Gastrocnemius medialis (tissue), 4 donors: ENCODE measurements at places on chromosomes 13 and 19.

- DNase-seq: no peak
Observed at GRCh38 chr13:37448153-37448552, 150.4 kb downstream of the POSTN start.

GRCh38 chr19:12891553-12892021 is 627 bp downstream of the GCDH start:
- DNase-seq: no peak

DNA sequence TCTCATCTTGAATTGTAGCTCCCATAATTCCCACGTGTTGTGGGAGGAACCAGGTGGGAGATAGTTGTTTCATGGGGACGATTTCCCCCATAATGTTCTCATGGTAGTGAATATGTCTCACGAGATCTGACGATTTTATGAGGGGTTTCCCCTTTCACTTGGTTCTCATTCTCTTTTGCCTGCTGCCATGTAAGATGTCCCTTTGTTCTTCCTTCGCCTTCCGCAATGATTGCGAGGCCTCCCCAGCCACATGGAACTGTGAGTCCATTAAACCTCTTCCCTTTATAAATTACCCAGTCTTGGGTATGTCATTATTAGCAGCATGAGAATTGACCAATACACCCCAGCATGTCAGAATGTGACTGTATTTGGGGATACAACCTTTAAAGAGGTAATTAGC is 3.9 kb upstream of the FPR1 start:
- DNase-seq: no peak

GRCh38 chr19:2610637-2611482 is 91.6 kb downstream of the GNG7 start:
- peak; percentile 80 for DNase-seq

DNA sequence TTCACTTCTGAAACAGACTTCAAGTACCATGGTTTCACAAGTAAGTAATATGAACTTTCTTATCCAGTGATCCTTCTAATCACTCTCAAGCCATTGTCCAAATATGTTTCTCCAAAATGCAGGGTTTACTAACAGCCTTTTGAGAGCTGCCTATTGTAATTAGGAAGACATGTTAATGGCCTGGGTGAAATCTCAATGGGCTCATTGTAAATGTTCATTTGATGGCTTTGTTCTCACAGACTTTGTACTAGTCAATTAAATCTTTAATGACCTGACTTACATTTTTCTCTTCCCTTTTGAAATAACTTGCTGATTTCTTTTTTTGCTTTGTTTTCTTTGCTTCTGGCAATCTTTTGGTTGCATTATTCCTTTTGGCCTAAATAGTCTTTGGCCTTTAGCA is 444.8 kb downstream of the LIG4 start:
- no peak for DNase-seq

- no peak for DNase-seq
Observed at GRCh38 chr13:42484386-42484785, 89.6 kb upstream of the TNFSF11 start.

DNA sequence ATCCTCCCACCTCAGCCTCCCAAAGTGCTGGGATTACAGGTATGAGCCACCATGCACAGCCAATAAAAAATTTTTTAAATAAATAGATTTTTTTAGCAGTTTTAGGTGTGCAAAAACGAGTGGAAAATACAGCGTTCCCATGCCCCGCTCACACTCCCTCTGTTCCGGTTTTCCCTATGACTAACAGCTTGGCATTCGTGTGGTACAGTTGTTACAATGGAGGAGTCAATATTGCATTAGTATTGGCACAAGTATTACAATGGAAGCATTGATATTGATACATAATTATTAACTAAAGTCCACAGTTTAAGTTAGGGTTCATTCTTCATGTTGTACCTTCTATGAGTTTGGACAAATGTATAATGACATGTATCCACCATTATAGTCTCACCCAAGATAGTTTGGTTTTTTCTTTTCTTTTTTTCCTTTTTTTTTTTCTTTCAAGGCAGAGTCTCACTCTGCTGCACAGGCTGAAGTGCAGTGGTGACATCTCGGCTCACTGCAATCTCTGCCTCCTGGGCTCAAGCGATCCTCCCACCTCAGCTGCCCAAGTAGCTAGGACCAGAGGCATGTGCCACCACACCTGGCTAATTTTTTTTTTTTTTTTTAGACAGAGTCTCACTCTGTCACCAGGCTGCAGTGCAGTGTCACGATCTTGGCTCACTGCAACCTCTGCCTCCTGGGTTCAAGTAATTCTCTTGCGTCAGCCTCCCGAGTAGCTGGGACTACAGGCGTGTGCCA is 15.4 kb upstream of the RAB20 start:
- no peak for DNase-seq

- no peak for DNase-seq
Observed at GRCh38 chr13:29484236-29484635, 111.3 kb downstream of the SLC7A1 start.

GRCh38 chr19:15038294-15038693 is 11.0 kb upstream of the CASP14 start:
- DNase-seq: peak; percentile 64

DNA sequence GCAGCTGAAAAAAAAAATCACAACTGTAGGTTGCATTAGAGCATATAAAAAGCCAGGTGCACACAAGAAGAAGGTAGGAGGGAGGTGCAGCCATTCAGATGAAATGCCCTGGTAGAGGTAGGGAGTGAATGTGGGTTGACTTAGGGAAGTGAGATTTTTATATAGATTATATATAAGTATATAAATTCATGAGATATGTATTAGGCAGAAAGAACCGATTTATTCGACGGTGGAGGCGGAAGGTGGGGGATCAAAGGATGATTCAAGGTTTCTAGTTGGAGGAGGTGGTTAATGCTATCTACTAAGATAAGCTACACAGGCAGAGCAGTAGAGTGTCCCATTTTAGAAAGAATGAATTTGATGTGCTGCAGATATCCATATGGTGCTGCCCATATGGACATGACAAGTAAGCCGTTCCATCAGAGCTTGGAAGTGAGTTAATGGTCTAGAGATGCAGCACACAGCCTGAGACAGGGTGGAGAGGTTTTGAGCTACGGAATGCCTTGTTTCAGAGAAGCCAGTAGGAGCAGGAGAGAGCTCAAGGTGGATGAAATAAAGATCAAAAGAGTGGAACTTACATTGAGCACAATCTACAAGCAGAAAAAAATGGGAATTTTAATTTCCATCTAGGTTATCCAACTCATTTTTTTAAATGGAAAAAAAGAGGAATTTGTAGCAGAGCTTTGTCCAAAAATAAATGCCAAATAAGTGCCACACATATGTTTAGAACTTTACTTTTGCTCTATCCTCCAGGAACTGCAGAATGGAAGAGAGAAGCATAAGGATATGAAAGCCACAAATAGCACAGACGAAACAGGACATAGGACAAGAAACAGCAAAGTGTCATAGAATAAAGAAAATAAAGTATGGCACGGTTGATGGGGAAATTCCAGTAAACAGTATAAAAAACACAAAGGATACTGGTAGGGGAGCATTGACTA is 177.3 kb downstream of the PCDH9 start:
- DNase-seq: no peak

DNA sequence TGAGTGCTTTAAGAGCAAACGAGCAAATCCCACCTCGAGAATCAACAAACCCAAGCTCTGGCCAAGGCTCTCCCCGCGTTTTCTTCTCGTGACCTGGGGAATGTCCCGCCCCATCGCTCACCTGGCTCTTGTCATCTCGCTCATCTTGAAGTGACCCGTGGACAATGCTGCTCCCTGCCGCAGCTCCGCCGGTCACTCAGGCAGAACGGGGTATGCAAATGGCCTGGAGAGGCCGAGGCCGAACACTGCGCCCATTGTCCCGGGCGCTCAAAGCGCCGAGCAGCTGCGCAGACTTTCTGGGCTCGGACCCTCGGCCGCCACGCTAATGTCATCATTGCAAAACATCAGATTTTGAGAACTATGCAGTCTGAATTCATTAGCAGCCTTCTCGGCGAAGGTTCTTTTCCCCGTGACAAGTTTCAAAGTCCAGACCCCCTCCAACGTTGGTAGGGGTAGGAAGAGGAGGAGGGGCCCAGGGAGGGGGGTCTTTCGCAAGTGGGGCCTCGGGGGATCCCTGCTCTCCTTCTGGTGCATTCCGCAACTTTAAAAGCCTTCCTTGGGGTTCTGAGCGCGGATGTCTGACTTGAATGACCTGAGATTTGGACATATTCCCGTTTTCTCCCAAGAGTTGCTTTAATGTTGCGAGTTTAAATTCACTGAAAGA is 39.7 kb downstream of the SOX1 start:
- no peak for DNase-seq

GRCh38 chr19:13382633-13382938 is 123.7 kb downstream of the CACNA1A start:
- DNase-seq: no peak

DNA sequence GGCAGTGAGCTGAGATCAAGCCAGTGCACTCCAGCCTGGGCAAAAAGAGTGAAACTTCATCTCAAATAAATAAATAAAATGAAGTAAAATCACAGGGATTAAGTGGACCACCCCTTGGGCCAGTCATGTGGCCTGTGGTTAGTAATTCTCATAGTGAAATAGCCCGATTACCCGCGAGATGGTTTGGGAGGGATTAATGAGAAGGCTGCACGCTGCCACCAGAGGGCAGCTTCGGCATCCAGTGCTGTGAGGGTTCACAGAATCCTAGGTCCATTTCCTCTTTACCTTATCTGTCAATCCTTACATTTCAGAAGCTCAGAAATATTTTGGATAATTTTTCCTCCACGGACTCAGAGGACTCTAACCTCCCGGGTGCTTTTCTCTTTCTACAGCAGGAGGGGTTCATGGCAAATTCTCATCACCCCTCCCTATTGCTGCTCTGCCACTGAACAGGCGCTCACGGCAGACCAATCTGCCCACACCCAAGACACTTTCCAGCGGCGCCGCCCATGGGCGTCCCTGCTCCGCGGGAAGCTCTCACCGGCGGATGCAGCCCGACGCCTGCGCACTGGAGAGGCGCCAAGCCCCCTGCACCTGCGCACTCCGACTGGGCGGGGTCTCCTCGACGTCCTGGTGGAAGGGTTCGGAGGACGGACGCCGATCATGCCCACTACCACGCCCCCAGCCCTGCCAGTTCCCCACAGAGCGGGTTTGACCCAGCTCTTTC is 11.0 kb downstream of the ZNF835 start:
- DNase-seq: no peak

DNA sequence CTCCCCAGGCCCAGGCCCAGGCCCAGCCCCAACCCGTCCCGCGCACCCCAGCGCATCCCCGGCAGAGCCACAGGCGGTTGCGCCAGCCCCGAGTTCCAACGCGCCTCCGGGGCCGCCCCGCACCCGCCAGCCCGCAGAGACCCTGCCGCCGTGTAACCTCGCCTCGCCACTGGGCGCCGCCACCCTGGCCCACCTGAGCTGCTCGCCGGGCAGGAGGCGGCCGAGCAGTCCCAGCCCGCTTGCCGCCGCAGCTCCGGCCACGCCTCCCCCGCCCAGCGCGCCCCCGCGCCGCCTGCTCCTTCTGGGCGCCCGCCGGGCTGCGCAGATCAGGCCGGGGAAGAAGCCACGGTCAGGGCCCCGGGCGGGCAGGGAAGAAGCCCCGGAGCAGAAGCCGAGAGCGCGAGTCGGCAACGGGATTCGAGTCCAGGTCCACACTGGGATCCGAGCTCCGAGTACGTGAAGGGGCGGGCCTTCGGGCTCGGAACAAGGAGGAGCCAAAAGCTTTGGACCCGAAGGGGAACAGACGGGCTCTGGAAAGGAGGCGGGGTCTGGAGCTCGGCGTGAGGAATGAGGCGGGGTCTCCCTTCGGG is at the start of gene MBOAT7:
TSS of gene MBOAT7 (minus strand) at position 436 of the 590 bp plus-strand sequence. CDS start 1,072 bp downstream, outside the sequence.
- no peak for DNase-seq

GRCh38 chr13:50679321-50679720 is 164.2 kb downstream of the DLEU7 start:
- DNase-seq: no peak

- DNase-seq: no peak
Observed at GRCh38 chr13:31927219-31927653, 104.3 kb upstream of the FRY start.

GRCh38 chr19:42185277-42185676 is 32.2 kb downstream of the DEDD2 start:
- DNase-seq: peak; percentile 25
